ENCODE measurements at places on chromosomes 2 and 18.

- DNase-seq = no peak
- H3K4me1 ChIP-seq = peaks cover 60% of the 10 kb centered on the region
- H3K4me3 ChIP-seq = peak overlapping the region; percentile 10
- H3K27ac ChIP-seq = no peak overlapping the region
- H3K27me3 ChIP-seq = no peaks in the 10 kb centered on the region
Measured at GRCh38 chr2:238063414-238064189, 2.8 kb downstream of the SCLY start.

DNA sequence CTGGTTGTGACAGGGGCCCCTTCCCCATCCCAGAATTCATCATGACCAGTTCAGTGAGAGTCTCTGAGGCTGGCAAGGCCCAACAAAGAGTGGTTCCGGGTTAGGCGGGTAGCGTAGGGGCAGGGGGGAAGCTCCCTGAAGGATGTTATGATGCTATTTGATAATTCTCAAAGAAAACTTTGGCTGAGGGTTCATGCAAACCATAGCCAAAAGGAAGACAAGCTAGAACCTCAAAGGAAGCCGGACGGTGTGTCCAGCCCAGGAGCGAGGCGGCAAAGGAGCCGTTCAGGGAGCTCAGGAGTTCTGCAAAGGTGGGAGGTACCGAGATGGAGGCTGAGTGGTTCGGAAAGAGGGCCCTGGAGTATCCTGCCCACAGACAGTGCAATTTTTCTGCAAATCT is 226.8 kb upstream of the RAB6C start:
- no peak for DNase-seq
- peaks cover 2% of the 10 kb centered on the region for H3K27me3 ChIP-seq
- no peak overlapping the region for H3K4me3 ChIP-seq
- no peak overlapping the region for H3K27ac ChIP-seq
- no peaks in the 10 kb centered on the region for H3K36me3 ChIP-seq

DNA sequence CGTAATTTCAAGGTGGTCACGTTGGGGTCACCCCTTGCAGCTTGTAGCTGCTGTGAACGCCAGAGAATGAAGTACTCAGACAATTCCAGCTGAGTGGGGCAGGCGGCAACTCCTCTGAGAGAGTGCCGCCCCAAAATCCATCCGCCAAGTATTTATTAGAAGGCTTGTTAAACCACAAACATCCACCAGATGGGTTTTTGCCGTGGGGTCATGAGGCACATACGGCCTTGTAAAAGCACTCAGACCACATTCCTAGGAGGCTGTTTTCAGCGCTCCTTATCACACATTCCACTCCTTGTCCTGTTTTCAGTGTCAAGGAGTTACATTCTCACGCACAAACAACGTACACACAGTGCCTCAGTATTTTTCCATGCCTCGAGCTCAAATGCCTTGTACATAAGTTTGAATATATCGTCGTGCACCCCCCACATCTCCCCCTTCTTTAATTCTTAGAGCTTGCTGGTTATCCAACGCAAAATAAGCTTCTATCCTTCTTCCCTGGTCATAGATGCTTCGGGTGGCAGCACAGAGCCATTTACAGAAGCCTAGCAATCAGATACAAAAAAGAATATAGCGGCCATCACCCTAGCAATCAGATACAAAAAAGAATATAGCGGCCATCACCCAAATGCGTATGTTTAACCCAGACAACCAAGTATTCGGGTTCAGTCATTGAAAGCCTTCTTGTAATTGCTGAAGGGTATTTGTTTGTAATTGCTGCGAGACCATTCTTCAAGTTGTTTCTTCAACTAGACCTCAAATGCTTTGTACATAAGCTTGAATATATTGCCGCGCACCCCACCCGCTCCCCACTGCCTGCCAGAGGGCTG is 7.3 kb downstream of the ALPP start:
- no peaks in the 10 kb centered on the region for H3K36me3 ChIP-seq
- H3K27me3 ChIP-seq = peaks cover 54% of the 10 kb centered on the region
- no peaks in the 10 kb centered on the region for H3K4me1 ChIP-seq
- no peak overlapping the region for H3K4me3 ChIP-seq
- H3K27ac ChIP-seq = no peak overlapping the region

- peak overlapping the region; percentile 72 for H3K4me3 ChIP-seq
- H3K36me3 ChIP-seq = no peaks in the 10 kb centered on the region
- H3K27me3 ChIP-seq = no peaks in the 10 kb centered on the region
- peak; percentile 37 for DNase-seq
- H3K4me1 ChIP-seq = peaks cover 13% of the 10 kb centered on the region
- H3K27ac ChIP-seq = peak overlapping the region; percentile 67
Measured at GRCh38 chr18:74942319-74942910, 266.5 kb downstream of the PTGR3 start.

- peak overlapping the region; percentile 73 for H3K27ac ChIP-seq
- peaks cover 22% of the 10 kb centered on the region for H3K4me1 ChIP-seq
- H3K36me3 ChIP-seq = no peaks in the 10 kb centered on the region
- no peak for DNase-seq
Measured at GRCh38 chr2:64818664-64819060, 164.9 kb upstream of the SERTAD2 start.

GRCh38 chr2:203359450-203359849 is 31.3 kb downstream of the ABI2 start:
- H3K36me3 ChIP-seq = peaks cover 5% of the 10 kb centered on the region
- no peak overlapping the region for H3K4me3 ChIP-seq
- H3K27me3 ChIP-seq = no peaks in the 10 kb centered on the region
- no peak overlapping the region for H3K27ac ChIP-seq
- DNase-seq = no peak

DNA sequence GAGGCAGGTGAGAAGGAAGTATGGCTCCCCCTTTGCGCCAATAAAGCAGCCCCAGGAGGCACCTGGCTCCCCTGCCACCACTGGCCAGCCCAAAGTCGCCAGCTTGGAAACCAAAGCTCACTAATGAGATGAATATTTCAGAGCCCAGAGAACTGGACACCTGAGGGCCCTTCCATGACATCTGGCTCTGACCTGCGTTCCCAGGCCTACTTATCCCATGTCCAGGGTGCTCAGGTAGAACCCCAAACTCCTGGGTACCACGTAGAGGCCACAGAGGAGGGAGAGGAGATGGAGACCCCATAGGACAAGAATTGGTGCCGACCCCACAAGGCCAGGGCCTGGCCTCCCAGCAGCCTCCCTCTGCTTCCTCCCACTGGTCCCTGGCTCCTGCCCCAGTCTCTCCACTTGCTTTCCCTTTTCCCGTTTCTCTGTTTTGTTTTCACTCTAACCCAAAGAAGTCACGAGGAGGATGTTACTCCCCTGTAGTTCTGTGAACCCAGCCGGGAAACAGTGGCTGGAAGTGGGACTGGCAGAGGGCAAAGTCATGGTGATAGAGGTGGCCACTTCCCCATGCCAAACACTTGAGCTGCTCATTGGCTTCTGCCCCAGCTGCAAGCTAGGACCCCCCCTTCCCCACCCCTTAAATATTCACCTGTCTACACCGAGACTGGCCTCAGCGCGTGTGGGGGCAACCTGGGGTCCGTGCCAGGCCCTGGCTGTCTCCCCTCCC is 820 bp downstream of the TMBIM1 start:
- peaks cover 66% of the 10 kb centered on the region for H3K4me1 ChIP-seq
- H3K36me3 ChIP-seq = peaks cover 28% of the 10 kb centered on the region
- peak overlapping the region; percentile 91 for H3K27ac ChIP-seq
- no peaks in the 10 kb centered on the region for H3K27me3 ChIP-seq

GRCh38 chr2:215812966-215813365 is 200.4 kb downstream of the MREG start:
- peaks cover 9% of the 10 kb centered on the region for H3K27me3 ChIP-seq
- no peak overlapping the region for H3K27ac ChIP-seq
- no peak for DNase-seq
- H3K36me3 ChIP-seq = peaks cover 2% of the 10 kb centered on the region

DNA sequence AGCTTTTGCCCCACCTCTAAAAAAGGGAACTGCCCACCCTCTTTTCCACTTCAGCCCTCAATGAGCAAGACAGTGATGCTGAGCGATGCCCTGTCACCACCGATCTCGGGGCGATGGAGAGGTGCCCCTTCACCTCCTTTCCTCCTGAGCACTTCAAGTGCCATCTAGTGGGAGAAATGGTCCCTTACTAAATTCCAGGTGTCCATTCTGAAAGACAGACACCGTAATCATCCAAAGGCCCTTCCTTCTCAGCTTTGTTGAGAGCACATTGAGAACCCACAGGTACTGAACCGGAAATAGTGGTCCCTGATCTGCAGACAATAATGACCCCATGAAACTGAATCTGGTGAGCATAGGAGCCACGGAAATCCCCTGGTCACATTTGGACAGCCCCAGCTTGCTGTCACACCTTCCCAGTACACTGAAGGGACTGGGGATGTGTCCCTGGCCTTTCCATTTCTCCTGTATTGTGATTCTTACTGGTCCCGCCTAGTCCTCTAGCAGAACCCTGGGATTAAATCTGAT is 38.5 kb downstream of the KCTD18 start:
- peaks cover 32% of the 10 kb centered on the region for H3K4me1 ChIP-seq
- H3K27ac ChIP-seq = peak overlapping the region; percentile 63
- no peak overlapping the region for H3K4me3 ChIP-seq
- H3K27me3 ChIP-seq = no peaks in the 10 kb centered on the region
- DNase-seq = peak; percentile 29
- H3K36me3 ChIP-seq = peaks cover 29% of the 10 kb centered on the region

GRCh38 chr2:138536302-138536701 is 34.7 kb downstream of the SPOPL start:
- no peaks in the 10 kb centered on the region for H3K4me1 ChIP-seq
- no peak overlapping the region for H3K27ac ChIP-seq
- no peak overlapping the region for H3K4me3 ChIP-seq
- no peak for DNase-seq

GRCh38 chr2:68877079-68877772 is 6.0 kb upstream of the BMP10 start:
- H3K4me3 ChIP-seq = no peak overlapping the region
- no peak for DNase-seq
- H3K4me1 ChIP-seq = no peaks in the 10 kb centered on the region
- no peak overlapping the region for H3K27ac ChIP-seq
- H3K36me3 ChIP-seq = no peaks in the 10 kb centered on the region
- H3K27me3 ChIP-seq = peaks cover 51% of the 10 kb centered on the region

DNA sequence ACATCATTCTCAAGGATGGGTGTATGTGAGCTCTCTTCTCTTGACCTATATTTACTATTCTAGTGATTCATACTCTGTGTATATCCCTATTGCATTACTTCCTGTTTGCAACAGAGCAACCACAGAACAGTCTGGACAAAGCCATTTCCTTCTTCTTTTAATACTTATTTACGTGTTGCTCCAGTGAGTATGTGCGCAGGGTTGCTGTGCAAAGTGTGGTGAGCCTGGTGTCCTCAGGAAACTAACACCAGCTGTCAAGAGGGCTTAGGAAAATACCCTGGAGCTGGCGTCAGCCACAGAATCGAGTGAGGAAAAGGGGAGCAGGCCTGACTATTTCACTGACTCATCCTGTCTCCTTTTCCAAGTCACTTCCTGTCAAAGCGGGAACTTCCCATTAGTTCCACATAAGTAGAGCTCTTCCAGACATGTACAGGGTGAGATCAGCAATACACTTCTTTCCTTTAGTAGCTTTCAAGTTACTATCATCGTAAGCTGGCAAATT is 214.1 kb upstream of the COPS8 start:
- H3K4me1 ChIP-seq = peaks cover 4% of the 10 kb centered on the region
- no peak for DNase-seq
- H3K27ac ChIP-seq = no peak overlapping the region
- H3K27me3 ChIP-seq = peaks cover 7% of the 10 kb centered on the region
- H3K4me3 ChIP-seq = no peak overlapping the region

DNA sequence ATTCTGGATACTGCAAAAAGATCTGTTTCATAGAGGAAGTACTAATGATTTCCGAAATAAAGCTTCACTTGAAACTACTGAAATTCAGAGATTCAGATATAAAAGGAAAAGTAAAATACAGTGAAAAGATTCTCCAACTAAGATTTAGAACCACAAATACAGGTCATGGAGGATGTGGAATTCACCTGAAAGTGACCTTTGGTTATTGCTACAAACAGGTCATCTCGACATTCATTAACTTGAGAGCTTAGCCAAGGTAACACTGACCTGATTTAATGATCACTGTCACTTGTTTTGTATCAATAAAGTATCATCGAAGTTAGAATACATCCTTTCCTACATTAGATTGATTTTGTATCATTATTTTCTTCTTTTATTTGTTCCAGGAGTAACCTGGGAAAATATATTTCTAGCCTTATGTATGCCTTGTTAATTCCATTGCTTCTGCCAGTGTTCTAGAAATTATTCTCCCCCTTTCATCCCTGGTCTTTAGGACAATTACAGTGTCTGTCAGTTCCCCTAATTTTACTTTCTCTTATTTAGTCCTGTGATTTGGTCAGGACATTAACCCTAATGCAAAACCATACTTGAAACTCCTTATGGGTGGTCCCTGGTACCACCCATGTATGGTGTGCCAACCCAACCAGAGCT is 420.1 kb downstream of the LRP1B start:
- no peak overlapping the region for H3K27ac ChIP-seq
- H3K4me3 ChIP-seq = no peak overlapping the region
- no peaks in the 10 kb centered on the region for H3K27me3 ChIP-seq

DNA sequence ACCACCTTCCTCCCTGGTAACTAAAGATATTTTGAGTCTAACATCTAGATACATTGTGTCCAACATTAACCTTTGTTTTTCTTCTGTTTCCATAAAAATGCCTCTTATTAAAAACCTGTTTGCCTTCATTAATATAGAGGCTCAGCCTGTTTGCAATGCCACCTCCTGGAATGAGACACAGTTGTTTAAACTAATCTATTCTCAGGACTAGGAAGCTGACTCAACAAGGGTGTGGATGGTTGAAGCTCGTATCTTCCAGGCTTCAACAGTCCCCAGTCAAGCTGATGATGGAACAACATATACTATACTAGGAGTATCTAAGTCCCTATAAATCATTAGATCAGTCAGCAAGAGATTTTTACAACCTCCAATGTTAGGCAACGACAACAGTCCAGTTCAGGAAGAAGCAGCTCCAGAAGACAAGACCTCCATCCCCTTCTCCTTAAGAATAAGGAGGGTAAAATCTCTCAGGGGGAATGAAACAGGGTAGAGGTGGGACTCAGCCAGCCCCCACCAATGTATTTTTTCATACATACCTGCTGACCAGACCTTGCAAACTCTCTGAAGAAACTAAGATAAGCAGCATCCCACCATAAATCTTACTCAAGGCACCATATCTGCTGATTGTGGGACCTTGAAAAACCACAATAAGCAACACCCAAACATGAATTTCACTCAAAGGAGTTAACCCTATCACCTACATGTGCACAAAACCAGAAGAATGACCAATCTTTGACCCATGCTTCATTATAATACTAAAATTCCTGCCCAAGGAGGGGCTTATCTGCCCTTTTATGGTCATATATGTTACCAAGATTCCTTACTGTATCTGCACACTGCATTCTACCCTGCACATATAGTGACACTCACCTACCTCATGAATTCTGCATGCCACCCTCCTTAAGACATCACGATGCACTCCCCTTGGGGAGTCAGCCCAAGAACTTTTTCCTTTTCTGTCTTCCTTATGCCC is 21.4 kb downstream of the ZNF24 start:
- no peak overlapping the region for H3K4me3 ChIP-seq
- H3K27me3 ChIP-seq = no peaks in the 10 kb centered on the region
- DNase-seq = no peak
- no peaks in the 10 kb centered on the region for H3K4me1 ChIP-seq
- no peaks in the 10 kb centered on the region for H3K36me3 ChIP-seq
- H3K27ac ChIP-seq = no peak overlapping the region

- peaks cover 6% of the 10 kb centered on the region for H3K4me1 ChIP-seq
- no peaks in the 10 kb centered on the region for H3K36me3 ChIP-seq
- H3K4me3 ChIP-seq = no peak overlapping the region
- no peaks in the 10 kb centered on the region for H3K27me3 ChIP-seq
- no peak for DNase-seq
Measured at GRCh38 chr2:43075811-43076585, 150.4 kb downstream of the ZFP36L2 start.

GRCh38 chr2:238027058-238027457 is 33.7 kb upstream of the SCLY start:
- no peak overlapping the region for H3K4me3 ChIP-seq
- no peaks in the 10 kb centered on the region for H3K27me3 ChIP-seq
- H3K4me1 ChIP-seq = peaks cover 34% of the 10 kb centered on the region
- H3K27ac ChIP-seq = no peak overlapping the region

All from T-helper 2 cell treated with Interferon-gamma antibody and Interleukin-4, amounts not matched to agents 5 μg/mL and 100 μg/mL, for 36 hours (primary cell).